NCI-H1436 treated with DMSO at 0.1 percent for 48 hours (cell line): ENCODE measurements at places on chromosomes 16 and 17.

GRCh38 chr16:84526794-84527531, 22.5 kb upstream of the MEAK7 start:
- no peak for DNase-seq

DNA sequence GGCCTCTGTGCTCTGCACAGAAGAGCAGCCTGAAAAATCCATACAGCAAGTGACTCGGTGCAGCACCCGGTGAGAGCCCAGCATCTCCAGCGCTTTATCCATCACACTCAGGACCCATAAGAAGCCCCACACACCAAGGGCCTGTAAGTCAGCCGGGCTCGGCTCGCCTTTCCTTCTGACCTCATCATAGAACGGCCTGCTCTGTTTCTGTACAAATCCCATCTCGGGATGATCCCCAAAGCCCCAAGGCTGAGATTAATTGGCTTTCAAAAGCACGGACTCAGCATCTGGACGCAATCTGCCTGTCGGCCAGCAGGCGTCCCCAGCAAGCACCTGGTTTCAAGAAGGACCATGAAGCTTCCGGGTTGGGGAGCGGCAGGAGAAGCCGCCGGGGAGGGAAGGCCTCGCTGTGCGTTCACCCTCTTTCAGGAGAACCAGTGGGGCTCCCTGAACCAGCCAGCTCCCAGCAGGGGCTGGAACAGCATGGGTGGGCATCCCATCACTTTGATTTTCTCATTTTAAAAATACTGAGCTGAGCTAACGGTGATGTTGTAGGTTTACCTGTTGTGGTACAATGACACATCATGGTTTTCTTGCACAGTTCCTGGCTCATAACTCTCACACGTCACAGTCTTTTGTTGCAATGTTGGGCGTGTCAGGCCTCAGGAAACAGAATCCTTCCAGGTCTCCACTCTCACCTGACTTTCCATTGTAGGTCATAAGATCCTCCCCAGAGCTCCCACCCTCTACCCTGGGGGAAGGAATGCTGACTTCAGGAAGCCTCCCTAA, 6.7 kb downstream of the CCDC57 start:
- DNase-seq, result peak; percentile 55

DNA sequence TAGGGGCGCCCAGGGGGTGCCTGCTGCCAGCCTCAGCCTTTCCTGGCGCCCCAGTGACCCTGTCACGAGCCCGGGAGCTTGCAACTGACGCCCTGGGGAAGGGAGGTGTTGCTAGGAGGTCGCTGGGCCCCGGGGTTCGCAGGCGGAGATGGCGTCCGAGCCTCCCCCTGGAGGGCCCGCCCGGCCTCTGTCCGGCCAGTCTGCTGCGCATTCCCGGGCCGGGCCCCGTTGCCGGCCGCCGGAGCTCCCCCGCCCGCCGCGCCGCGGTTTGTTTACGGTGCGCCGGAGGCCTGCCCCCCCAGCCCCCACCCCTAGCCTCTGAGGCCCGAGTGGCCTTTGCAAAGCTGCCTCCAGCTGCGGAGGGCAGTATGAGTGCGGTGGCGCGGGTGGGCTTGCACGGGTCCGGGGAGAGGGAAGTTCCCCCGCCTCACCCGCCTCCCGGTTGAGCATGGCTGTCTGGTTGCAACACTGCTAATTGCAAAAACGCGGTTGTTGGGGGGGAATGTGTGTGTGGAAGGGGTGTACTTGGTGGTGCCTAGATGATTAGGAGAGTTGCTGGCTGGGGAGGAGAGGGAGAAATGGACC, 514 bp downstream of the THRA start:
- no peak for DNase-seq

DNA sequence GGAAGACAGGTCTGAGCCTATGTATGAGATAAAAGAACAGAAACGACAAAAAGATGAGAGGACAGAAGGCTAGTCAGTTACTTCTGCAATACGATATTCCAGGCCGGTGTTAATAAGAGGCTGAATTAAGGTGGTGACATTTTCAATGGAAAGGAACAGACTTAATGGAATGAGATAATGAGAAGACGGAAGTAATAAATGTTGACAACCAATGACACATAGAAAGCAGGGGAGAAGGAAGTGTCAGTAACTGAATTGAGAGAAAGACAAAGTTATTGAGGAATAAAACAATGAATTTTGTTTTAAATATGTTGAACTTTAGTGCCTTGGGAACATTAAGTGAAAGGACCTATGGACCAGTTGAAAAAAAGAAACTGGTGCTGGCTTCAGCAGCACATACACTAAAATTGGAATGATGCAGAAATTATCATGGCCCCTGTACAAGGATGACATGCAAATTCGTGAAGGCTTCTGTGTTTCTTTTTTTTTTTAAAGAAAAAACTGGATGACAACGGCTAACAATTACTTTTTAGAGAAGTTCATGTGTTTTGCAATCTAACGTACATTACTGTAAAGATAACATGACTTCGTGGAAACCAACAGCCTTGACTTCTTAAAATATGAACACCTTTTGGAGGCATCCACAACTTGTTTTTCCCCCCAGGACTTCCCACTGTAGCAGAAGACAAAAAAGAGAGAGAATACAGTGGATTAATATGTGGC, 18.5 kb upstream of the CPD start:
- DNase-seq, result no peak

- DNase-seq, result no peak
These were observed 20.9 kb downstream of the MAP1LC3B start for GRCh38 chr16:87412996-87413421.

DNA sequence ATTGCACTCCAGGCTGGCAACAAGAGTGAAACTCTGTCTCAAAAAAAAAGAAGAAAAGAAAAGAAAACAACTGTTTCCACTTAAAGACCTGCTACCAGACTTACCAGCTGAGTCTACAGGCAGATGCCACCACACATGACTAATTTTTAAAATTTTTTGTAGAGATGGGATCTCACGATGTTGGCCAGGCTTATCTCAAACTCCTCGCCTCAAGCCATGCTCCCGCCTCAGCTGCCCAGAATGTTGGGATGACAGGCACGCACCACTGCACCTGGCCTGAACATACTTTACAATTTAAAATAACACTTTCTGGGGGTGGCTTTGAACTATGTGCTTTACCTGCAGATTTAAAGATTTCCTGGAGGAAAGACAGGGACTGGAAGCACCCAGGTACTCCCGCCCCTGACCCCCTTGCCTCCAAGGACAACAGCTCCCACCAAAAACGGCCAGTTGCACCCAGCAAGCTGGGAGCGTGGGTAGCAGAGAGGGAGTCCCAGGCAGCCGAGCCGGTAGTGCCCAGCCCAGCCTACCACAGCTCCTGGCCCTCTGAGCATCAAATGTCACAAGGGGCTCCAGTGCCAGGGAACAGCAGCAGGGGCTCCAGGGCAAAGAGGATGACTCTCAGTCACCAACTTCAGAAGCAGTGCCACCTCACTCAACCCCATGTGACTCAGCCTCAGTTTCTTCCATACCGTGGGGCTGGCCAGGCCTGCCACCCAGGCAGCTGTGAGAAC, 262.9 kb downstream of the PARN start:
- DNase-seq, result no peak

- no peak for DNase-seq
These were observed 38.7 kb upstream of the NFAT5 start for GRCh38 chr16:69526831-69527655.

GRCh38 chr16:3695610-3696369, 21.5 kb downstream of the TRAP1 start:
- DNase-seq, result no peak

- DNase-seq, result no peak
These were observed 24.2 kb downstream of the MAP3K3 start for GRCh38 chr17:63646488-63646806.

DNA sequence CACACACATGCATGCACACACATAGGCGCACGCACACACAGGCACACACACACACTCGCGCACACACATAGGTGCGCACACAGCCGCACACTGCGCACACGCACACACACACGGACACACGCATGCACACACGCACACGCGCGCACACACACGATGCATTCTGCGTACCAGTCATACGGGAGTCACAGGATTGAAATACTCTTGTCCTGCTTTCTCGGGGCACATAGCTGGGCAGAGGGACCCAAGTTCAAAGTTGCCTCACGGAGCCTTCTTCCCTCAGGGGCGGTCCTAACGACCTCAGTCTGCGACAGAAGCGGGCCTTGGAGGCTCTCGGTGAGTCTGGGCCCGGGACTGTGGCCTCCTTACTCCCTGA, 56.0 kb downstream of the MRM1 start:
- no peak for DNase-seq

- no peak for DNase-seq
These were observed 759 bp downstream of the ALKBH5 start for GRCh38 chr17:18184143-18185031.

DNA sequence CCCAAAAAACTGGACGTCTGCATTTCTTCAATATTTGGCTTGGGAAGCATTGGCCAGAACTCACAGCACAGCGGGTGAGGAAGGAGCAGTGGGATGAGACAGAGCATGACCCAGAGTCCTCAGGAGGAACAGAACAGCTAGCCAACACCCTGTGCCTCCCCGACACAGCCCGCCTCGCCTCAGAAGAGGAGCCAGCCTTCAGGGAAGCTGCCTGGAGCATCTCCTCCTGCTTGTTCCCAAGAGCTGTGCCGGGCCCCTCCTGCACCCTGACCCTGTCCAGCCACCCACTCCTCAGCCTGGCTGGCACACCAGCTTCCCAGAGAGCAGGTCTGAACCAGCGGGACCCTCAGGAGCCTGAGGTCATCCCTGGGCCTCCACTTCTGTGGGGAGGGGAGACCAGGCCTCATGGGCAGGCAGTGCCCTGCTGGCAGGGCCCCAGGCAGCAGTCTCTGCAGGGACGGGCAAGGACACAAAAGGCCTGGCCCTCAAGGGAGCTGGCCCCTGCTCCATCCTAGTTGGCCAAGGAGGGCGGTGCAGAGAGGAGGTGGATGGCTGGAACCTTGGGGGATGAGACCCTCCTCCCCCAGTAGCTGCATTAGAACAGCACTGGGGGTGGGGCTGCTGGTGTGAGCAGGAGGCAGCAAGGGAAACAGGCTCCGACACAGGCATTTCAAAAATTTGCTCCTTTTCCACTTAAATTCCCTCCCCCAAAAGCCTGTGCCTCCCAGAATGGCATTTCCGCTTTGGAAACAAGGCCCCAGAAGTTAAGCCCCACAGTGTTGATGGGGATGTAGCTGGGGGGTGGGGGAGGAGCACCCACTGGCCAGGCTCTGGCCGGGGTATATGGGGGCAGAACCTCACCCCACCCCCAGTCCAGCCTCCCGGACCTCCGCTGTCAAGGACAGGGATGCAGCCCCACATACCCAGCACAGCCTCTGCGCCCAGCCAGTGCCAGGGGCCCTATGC, 1.8 kb upstream of the BCAR1 start:
- DNase-seq, result no peak

- DNase-seq, result no peak
These were observed 5.8 kb upstream of the SPIRE2 start for GRCh38 chr16:89822188-89823086.

- no peak for DNase-seq
These were observed 600 bp upstream of the BLTP2 start for GRCh38 chr17:28645576-28645939.

- no peak for DNase-seq
These were observed 24.2 kb downstream of the KLHL36 start for GRCh38 chr16:84672276-84673202.

- no peak for DNase-seq
These were observed 25.4 kb downstream of the MPP2 start for GRCh38 chr17:43881758-43882505.

- no peak for DNase-seq
These were observed 16.9 kb upstream of the CPD start for GRCh38 chr17:30361766-30362279.

DNA sequence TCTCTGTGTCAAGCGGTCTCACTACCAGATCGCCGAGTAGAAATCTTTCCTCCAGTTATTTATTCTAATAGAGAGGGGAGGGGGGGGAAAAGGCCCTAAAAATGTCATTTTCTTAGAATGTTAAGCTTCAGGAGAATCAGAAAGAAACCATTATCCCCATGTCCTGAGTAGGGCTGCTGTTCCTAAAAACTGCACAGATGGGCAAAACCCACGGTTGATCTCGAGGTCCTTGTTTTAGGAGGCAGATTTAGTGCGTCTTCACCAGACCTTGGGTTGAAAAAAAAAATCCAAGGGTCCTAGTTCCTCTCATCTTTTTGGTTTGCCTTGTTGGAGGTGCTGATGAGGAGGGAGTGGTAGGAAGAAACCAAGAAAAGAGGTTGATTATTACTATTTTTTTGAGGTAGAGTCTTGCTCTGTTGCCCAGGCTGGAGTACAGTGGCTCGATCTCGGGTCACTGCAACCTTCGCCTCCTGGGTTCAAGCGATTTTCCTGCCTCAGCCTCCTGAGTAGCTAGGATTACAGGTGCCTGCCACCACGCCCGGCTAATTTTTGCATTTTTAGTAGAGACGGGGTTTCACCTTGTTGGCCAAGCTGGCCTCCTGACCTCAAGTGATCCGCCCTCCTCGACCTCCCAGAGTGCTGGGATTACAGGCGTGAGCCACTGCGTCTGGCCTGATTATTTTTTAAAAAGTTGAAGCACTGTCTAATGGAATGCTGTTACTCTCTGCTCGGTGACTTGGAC, 1.4 kb downstream of the CBFB start:
- DNase-seq, result no peak

- DNase-seq, result no peak
These were observed 59.0 kb upstream of the MED9 start for GRCh38 chr17:17417718-17418181.

- no peak for DNase-seq
These were observed 97.8 kb downstream of the BANP start for GRCh38 chr16:88048985-88049384.

GRCh38 chr16:50007744-50008143, 17.3 kb upstream of the CNEP1R1 start:
- DNase-seq, result no peak

GRCh38 chr17:78970834-78971755, 8.6 kb downstream of the LGALS3BP start:
- peak; percentile 36 for DNase-seq

- no peak for DNase-seq
These were observed 284.1 kb upstream of the TNRC6C start for GRCh38 chr17:77674358-77674757.

- no peak for DNase-seq
These were observed 50.5 kb downstream of the GPR139 start for GRCh38 chr16:20023190-20023589.

GRCh38 chr16:63653044-63653839, 1468.6 kb downstream of the CDH11 start:
- no peak for DNase-seq

DNA sequence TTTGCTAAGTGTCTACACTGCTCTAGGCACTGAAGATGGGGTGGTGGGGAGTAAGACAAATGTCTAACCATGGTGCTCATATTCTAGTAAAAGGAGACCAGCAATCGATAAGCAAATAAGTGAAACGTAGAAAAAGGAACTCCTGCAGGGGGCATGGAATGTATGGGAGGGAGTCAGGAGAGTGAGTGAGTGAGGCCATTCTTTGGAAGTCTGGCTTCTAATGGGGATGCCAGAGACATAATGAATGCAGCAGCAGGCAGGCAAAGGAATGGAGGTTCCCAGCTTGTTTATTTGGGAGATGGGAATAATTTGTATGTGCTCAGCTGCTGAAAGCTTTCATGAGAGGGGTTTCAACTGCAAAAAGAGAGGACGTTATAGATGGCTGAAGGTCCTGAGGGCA, 216.4 kb upstream of the DYNLRB2 start:
- no peak for DNase-seq
